ENCODE measurements at places on chromosomes 16 and 17. TPM values are rescaled to one million over a fixed set of nuclear protein-coding genes. Genes with fewer than 3 reads are reported as not detected.

ZP2 gene
- not detected for total RNA-seq

TELO2 gene
- total RNA-seq, result 15.2 TPM

PRR35 gene
- total RNA-seq, result not detected

KCNH4 gene
- 0.19 TPM for total RNA-seq

KRT24 gene
- not detected for total RNA-seq

CDH11 gene
- total RNA-seq, result 15.4 TPM

CD7 gene
- total RNA-seq, result not detected

CBLN1 gene
- not detected for total RNA-seq

C17orf100 gene
- total RNA-seq, result 0.16 TPM

SLC35G6 gene
- not detected for total RNA-seq
